ENCODE measurements at places on chromosomes 6 and 20. TPM values are rescaled to one million over a fixed set of nuclear protein-coding genes. Genes with fewer than 3 reads are reported as not detected.

PRIM2 gene
- 3.6 TPM for polyA plus RNA-seq

SNRPB2 gene
- polyA plus RNA-seq: 59.7 TPM

DNA sequence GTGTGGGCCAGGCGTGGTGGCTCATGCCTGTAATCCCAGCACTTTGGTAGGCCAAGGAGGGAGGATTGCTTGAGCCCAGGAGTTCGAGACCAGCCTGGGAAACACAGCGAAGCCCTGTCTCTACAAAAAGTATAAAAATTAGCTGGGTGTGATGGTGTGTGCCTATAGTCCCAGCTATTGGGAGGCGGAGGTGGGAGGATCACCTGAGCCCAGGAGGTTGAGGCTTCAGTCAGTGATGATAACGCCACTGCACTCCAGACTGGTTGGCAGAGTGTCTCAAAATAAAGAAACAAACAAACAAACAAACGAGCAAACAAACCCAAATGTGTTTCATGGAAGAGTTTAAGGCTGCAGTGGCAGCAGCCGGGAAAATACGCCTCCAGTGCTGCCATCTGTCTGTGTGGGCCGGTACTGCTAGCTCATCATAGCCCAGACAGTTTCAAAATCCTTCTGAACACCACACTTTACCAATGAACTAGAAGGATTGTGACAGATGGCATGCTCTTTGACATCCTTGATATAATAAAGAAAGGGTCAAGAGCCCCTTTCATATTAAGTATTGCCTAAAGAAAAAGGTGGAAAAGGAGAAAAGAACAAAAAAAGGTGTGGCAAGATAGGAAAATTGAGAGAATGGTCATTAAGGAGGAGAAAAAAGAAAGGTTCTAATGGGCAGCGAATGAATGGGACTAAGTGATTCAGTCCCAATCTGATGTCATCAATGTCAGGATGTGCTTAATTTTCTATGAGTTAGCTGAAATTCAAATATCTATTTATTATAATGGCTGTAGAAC lies 298.6 kb downstream of the SYNE1 start:
- peak; percentile 54 for DNase-seq

DNA sequence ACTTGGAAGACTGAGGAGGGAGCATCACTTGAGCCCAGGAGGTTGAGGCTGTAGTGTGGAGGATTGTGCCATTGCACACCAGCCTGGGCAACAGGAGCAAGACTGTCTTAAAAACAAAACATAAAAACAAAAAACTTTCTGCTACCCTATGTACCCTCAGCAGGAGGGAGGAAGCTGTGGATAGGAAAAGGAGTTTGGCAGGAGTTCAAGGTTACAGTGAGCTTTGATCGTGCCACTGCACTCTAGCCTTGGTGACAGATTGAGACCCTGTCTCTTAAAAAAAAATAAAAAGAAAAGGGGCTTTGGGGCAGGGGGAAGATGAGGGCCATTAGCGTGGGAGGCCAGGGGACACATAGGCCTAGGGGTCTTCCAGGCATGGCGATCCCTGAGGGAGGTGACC lies 135.7 kb downstream of the DHX35 start:
- DNase-seq: no peak

Measured in small intestine (tissue), 16 donors.